Hematopoietic multipotent progenitor cell (in vitro differentiated cells): ENCODE measurements at places on chromosomes 4 and X.

GRCh38 chrX:21655901-21656586 is 2.1 kb downstream of the KLHL34 start:
- DNase-seq, result no peak

GRCh38 chr4:17317526-17317925 is 194.4 kb downstream of the QDPR start:
- no peak for DNase-seq

GRCh38 chr4:60366661-60367060 is 833.5 kb upstream of the ADGRL3 start:
- no peak for DNase-seq

GRCh38 chr4:117001077-117001476 is 84.3 kb downstream of the TRAM1L1 start:
- no peak for DNase-seq

DNA sequence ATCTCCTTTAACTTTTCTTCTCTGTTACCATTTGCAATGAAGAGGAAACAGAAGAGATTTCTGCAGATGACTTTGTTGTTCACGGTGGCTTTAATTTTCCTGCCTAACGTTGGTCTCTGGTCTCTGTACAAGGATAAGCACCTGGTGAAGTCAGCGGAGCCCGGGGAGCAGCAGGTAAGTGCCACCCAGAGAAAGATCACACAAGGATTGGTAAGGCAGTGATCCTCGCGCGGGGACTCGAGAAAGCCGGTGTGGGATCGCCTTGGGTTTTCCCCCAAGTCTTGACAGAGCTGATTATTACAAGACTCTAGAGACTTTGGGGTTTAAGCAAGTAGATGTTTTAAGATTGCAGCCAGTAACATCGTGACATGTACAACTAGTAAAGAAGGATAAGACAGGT is 1.3 kb downstream of the GALNTL6 start:
- no peak for DNase-seq

GRCh38 chr4:185969657-185970056 is 99.3 kb upstream of the TLR3 start:
- no peak for DNase-seq

DNA sequence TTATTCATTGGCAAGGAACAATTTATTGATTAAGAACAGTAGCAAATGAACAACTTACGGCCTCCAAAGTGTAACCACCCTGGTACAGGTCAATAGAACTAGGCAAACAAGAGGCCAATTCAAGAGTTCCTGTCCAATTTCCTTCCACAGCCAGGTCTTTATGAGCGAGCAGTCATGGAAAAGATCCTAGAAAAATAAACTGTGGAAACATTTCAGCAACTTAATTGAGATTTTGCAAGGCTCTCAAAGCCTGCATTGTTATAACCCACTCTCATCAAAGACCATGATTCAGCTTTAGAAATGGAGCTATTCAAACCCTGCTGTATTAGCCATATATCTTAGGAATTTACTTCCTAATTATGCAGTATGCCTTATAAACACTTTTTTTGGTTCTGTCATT is 43.6 kb downstream of the UNC5C start:
- no peak for DNase-seq

GRCh38 chr4:163895378-163896005 is 401.0 kb downstream of the TMA16 start:
- DNase-seq, result peak; percentile 52
